Aorta (tissue), 5 donors: ENCODE measurements at places on chromosomes 11 and 22.
A peak's percentile ranks its signal among the peaks of the same experiment; 100 is the strongest.

DNA sequence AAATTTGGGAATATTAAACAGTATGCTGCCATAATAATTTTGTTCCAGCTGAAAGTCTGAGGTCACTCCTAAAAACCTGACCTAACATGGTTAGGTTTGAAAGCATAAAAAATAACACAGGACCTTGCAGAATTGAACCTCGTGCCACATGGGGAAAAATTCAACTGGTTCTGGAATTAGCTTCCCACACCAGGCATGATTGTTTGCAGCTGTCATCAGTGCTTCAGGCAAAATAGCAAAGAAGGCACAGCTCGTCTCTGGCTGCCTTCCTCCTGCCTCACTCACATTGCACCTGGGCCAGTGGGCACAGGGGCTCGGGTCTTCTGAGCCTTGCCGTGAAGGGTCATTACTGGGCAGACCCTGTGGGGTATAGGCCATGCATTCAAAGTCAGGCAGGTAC, 153.8 kb upstream of the ARHGAP20 start:
- no peaks in the 10 kb centered on the region for H3K4me1 ChIP-seq
- H3K27me3 ChIP-seq: no peaks in the 10 kb centered on the region
- no peak overlapping the region for H3K4me3 ChIP-seq
- DNase-seq: no peak

- no peak overlapping the region for H3K27ac ChIP-seq
- no peak overlapping the region for H3K4me3 ChIP-seq
- H3K36me3 ChIP-seq: no peaks in the 10 kb centered on the region
- DNase-seq: no peak
- H3K27me3 ChIP-seq: no peaks in the 10 kb centered on the region
These were observed 217.3 kb upstream of the MTNR1B start for GRCh38 chr11:92752122-92752521.

DNA sequence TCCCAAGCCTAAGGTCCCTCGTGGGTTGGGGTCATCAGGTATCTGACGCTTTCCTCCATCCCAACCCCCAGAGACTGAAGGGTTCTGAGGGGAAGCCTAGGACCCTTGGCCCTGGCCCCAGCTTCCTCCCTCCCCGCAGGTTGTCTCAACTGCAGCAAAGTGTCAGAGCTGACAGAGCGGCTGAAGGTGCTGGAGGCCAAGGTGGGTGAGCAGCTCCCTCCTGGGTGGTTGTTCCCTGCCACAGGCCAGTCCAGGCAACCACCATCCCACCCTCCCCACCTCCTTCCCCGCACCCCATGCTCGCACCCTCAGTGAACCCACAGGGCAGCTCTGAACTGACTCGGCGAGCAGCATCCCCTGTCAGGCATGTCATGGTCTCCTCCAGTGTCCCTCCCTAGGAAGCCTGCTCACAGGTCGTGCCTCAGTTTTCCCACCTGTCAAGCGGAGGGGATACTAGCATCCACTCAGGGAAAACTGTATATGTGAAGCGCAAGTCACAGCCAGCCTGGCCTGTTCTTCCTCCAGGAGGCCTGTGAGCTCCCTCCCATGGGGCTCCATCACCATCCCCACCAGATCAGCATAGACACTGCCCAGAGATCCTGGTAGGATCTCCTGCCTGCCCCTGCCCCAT, 20.8 kb downstream of the EMID1 start:
- no peaks in the 10 kb centered on the region for H3K36me3 ChIP-seq
- no peaks in the 10 kb centered on the region for H3K27me3 ChIP-seq
- DNase-seq: peak; percentile 47
- H3K4me3 ChIP-seq: no peak overlapping the region
- H3K27ac ChIP-seq: no peak overlapping the region

DNA sequence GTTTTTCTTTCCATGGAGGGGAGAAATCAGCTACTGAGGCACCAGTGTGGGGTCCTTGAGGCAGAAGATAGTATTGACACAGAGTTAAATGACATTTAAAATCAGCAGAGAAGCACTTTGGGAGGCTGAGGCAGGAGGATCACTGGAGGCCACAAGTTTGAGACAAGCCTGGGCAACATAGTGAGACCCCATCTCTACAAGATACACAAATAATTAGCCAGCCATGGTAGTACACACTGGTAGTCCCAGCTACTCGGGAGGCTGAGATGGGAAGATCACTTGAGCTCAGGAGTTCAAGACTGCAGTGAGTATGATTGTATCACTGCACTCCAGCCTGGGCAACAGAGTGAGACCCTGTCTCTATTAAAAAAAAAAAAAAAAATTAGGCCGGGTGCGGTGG, 38.1 kb downstream of the KREMEN1 start:
- H3K4me3 ChIP-seq: no peak overlapping the region
- DNase-seq: no peak
- no peaks in the 10 kb centered on the region for H3K36me3 ChIP-seq
- no peaks in the 10 kb centered on the region for H3K27me3 ChIP-seq

GRCh38 chr22:40400159-40400558, 29.8 kb downstream of the SGSM3 start:
- no peak overlapping the region for H3K4me3 ChIP-seq
- peaks cover 2% of the 10 kb centered on the region for H3K4me1 ChIP-seq
- H3K36me3 ChIP-seq: no peaks in the 10 kb centered on the region
- H3K27ac ChIP-seq: no peak overlapping the region

GRCh38 chr11:117562136-117562535, 234.5 kb downstream of the CEP164 start:
- H3K27ac ChIP-seq: no peak overlapping the region
- H3K4me3 ChIP-seq: no peak overlapping the region
- H3K36me3 ChIP-seq: no peaks in the 10 kb centered on the region
- no peaks in the 10 kb centered on the region for H3K4me1 ChIP-seq

DNA sequence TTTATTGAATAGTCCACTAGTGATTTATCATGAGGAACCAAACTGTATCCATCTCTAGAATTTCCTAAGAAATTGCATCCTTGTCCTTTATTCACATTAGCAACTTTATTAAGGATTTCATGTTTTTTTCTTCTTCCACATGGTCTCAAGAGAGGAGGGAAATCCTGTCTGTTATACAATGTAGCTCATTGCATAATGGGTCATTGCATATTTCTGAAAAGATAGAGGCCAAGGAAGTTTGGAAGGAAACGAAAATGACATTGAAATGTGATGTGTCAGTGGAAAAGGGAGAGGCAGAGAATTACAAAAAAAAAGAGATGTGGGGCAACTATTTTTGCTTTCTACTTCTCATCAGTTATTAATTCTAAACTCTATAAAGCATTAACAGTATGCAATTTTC, 353.1 kb downstream of the METTL15 start:
- no peak overlapping the region for H3K4me3 ChIP-seq
- no peak for DNase-seq
- no peak overlapping the region for H3K27ac ChIP-seq

GRCh38 chr22:40300884-40301672, 45.2 kb upstream of the ADSL start:
- no peaks in the 10 kb centered on the region for H3K27me3 ChIP-seq
- no peak overlapping the region for H3K27ac ChIP-seq
- no peak overlapping the region for H3K4me3 ChIP-seq
- no peaks in the 10 kb centered on the region for H3K4me1 ChIP-seq
- H3K36me3 ChIP-seq: peaks cover 9% of the 10 kb centered on the region
- no peak for DNase-seq

GRCh38 chr11:122156940-122157382, 40.9 kb upstream of the BLID start:
- H3K4me3 ChIP-seq: peak overlapping the region; percentile 98
- DNase-seq: peak; percentile 56
- peaks cover 15% of the 10 kb centered on the region for H3K4me1 ChIP-seq
- H3K27ac ChIP-seq: peak overlapping the region; percentile 89
- no peaks in the 10 kb centered on the region for H3K27me3 ChIP-seq

DNA sequence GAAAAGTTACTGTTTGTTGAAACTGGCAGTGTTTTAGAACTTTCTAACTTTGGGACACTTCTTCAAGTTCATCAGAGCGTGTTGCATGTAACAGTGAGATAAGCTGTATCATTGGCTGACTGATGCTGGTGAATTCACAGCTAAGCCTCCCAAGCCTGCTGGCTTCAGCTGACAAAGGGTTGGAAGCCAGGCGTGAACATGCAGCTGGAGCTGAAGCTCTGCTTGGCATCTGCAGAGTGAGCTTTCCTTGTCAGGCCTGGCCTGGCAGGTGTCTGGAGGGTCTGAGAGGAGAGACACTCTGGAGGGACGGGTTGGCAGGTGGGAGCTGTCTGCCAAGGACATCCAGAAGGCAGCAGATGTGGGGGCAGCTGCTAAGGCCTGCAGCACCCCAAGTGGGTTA, 1.5 kb downstream of the AMPD3 start:
- H3K36me3 ChIP-seq: no peaks in the 10 kb centered on the region
- H3K27ac ChIP-seq: no peak overlapping the region
- no peaks in the 10 kb centered on the region for H3K27me3 ChIP-seq

GRCh38 chr11:34603129-34604001, 17.5 kb upstream of the EHF start:
- no peak overlapping the region for H3K4me3 ChIP-seq
- no peak for DNase-seq
- no peaks in the 10 kb centered on the region for H3K27me3 ChIP-seq
- no peaks in the 10 kb centered on the region for H3K4me1 ChIP-seq

GRCh38 chr11:36622431-36623136, 24.5 kb upstream of the RAG2 start:
- H3K36me3 ChIP-seq: peaks cover 3% of the 10 kb centered on the region
- DNase-seq: no peak
- H3K27ac ChIP-seq: no peak overlapping the region
- H3K27me3 ChIP-seq: no peaks in the 10 kb centered on the region

- no peak for DNase-seq
- no peak overlapping the region for H3K4me3 ChIP-seq
- no peak overlapping the region for H3K27ac ChIP-seq
These were observed 150.6 kb downstream of the GRIK4 start for GRCh38 chr11:120662071-120662676.

GRCh38 chr11:12808519-12808918, 134.3 kb downstream of the TEAD1 start:
- no peak for DNase-seq
- no peaks in the 10 kb centered on the region for H3K27me3 ChIP-seq
- H3K4me1 ChIP-seq: no peaks in the 10 kb centered on the region

- H3K36me3 ChIP-seq: no peaks in the 10 kb centered on the region
- no peak overlapping the region for H3K4me3 ChIP-seq
- no peaks in the 10 kb centered on the region for H3K4me1 ChIP-seq
- no peaks in the 10 kb centered on the region for H3K27me3 ChIP-seq
- no peak overlapping the region for H3K27ac ChIP-seq
These were observed 45.6 kb downstream of the OR2AT4 start for GRCh38 chr11:75051043-75051442.

- no peak overlapping the region for H3K4me3 ChIP-seq
- no peaks in the 10 kb centered on the region for H3K36me3 ChIP-seq
- no peak for DNase-seq
These were observed 52.3 kb downstream of the GAB4 start for GRCh38 chr22:16955678-16956210.

DNA sequence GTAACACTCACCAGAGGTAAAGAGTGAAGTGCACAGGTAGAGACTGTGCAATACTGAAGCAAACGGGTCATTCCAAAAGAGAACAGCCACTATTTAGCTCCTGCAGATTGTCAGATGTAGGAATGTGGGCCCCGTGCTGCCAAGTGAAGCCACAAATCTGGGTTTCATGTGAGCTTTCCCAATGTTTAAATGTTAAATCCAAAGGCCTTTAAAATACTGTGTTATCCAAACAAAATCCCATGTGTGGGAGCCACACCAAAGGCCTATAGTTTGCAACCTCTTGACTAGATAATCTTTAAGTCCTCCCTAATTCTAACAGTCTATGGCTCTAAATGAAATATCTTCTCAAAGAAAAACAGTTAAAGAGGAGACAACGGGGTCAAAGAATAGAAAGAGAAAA, 43.3 kb downstream of the RBFOX2 start:
- no peak overlapping the region for H3K27ac ChIP-seq
- DNase-seq: no peak
- no peaks in the 10 kb centered on the region for H3K27me3 ChIP-seq
- no peaks in the 10 kb centered on the region for H3K36me3 ChIP-seq
- no peak overlapping the region for H3K4me3 ChIP-seq

DNA sequence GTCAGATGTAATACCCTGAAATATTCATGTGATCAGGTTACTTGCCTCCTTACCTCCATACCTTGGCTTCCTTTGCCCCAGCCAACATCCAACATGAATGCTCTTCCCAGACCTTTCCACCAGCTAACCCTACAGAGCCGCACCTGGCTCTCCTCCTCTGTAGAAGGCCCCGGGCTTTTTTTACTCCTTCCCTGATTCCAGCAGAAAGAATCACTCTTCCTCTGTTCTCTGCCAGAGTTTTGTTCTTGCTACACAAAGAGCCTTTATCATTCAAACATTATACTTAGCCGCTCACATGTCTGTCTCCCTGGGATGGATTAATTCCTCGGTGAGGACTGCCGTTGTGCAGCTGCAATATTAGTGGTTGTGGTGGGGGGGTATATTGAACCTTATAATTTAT, 116.8 kb upstream of the GRAMD1B start:
- no peaks in the 10 kb centered on the region for H3K4me1 ChIP-seq
- no peak for DNase-seq
- H3K36me3 ChIP-seq: no peaks in the 10 kb centered on the region
- peaks cover 2% of the 10 kb centered on the region for H3K27me3 ChIP-seq
- H3K27ac ChIP-seq: no peak overlapping the region

GRCh38 chr22:40720538-40721256, 41.4 kb downstream of the MCHR1 start:
- no peaks in the 10 kb centered on the region for H3K27me3 ChIP-seq
- peak overlapping the region; percentile 67 for H3K27ac ChIP-seq
- H3K4me3 ChIP-seq: no peak overlapping the region
- no peaks in the 10 kb centered on the region for H3K4me1 ChIP-seq
- peak; percentile 27 for DNase-seq

GRCh38 chr11:77259641-77260040, 41.8 kb downstream of the GDPD4 start:
- H3K36me3 ChIP-seq: no peaks in the 10 kb centered on the region
- DNase-seq: no peak
- H3K27me3 ChIP-seq: no peaks in the 10 kb centered on the region

- no peak for DNase-seq
- no peak overlapping the region for H3K4me3 ChIP-seq
- H3K36me3 ChIP-seq: no peaks in the 10 kb centered on the region
- H3K4me1 ChIP-seq: no peaks in the 10 kb centered on the region
These were observed 10.4 kb upstream of the SAMM50 start for GRCh38 chr22:43944670-43945430.

DNA sequence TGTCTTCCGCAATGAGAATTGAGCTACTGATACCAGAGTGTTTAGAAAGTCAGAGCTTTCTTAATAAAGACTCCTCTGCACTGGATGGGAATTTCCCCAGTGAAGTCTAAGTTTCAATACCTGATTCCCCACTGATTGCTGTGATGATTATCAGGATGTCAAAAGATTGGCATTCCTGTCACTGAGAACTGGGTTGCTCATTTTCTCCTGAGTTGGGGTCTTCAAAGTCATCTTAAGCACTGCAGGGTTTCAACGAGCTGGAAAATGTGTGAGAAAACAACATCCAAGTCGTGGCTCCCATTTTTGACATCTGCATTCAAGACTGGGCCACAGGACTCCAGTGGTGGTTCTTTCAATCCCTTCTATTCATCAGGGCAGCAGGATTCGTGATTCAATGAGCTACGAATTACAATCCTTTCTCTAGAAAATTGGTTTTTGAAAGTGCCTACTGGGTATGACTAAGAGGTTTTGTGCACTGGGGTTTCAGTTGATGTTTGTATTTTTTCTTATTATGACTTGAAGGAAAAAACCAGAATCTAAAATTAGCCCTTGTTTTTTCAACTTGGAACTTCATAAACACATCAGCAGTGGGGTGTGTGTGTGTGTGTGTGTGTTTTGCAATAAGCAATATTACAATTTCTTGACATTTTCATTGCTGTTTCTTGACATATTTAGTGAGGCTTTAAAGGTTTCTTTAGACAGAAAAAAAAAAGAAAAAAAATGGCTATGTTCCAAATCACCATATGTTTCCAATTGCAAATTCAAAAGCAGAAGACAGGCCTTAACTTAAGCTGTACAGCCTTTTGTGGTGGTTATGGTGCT, 233.0 kb downstream of the FAM76B start:
- H3K27ac ChIP-seq: no peak overlapping the region
- no peak overlapping the region for H3K4me3 ChIP-seq
- DNase-seq: no peak
